ENCODE measurements at places on chromosomes 5 and 9.

DNA sequence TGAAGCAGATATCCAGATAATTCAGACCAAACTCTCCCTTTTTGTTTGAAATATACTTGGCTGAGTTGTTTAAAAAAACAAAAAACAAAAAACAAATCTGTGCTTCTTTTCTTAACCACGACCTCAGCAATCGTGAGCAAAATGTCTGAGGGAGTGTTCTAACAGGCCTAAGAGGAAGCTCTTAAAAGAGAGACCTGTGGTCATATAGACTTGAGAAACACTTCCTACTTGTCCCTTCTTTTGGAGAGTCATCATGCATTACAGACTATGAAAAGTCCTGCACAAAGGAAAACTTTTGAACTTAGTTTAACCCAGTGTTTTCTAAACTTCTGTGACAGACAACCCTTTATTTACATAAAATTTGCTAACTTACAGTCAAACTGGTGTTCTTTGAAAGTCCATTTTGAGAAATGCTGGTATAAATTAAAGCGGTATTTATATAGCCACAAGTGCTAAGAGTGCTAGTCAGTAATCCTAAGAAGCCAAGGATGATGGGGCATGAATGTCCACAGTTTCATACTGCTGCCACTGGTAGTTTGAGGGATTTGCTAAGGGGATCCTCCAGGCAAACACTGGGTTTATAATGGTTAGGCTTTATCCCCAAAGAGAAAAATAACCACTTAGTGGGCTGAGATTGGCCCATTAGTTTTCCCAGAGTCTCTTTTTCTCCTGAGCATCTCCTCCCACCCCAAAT, 199.8 kb downstream of the LRRC70 start:
- DNase-seq = no peak

- no peak for DNase-seq
These were observed 161.8 kb downstream of the PALM2AKAP2 start for GRCh38 chr9:109941771-109942170.

DNA sequence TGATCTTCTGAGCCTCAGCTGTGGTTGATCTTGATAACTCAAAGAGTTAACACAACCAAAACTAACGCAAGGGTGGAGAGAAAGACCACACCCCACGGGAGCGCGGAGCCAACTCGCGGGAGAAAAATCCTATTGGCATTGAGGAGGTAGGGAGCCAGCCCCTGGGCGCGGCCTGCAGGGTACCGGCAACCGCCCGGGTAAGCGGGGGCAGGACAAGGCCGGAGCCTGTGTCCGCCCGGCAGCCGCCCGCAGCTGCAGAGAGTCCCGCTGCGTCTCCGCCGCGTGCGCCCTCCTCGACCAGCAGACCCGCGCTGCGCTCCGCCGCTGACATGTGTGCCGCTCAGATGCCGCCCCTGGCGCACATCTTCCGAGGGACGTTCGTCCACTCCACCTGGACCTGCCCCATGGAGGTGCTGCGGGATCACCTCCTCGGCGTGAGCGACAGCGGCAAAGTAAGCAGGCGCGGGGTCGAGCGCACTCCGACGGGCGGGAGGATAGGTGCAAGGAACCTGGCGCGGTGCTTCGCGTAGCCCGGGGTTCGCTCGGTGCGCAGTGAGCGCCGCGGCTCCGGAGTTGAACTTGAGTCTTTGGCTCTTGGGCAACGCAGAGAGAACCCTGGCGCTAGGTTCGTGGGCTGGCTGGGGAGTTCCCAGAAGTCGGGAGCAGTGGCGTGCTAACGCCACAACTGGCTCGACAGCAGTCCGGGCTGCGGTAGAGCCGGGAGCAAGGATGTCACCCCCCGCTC, at the start of gene GDA:
Gene GDA, plus strand, starts transcription at position 210 of the 745 bp plus-strand sequence. Its CDS starts 120 bp downstream, at position 330.
- no peak for DNase-seq

DNA sequence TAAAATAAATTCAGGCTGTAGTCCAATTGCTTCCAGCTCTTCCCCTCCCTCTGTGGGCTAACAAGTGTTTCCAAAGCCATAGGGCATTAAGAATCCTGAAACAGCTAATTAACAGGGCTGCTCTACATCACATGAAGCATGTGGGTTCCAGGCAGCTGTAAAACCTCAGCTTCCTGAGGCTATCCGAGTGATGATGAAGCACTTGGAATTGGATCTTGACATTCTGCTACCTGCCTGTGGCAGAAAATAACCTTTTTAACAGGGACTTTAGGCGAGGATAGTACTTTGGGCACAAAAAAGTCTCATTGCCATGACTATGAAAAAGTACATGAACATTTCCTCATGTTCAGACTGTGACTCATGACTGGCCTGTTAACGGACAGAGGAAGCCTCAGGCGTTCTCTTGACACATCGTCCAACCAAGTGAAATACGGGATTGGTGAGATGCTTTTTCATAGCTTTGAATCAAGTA, 107.2 kb downstream of the PDE4D start:
- peak; percentile 64 for DNase-seq

DNA sequence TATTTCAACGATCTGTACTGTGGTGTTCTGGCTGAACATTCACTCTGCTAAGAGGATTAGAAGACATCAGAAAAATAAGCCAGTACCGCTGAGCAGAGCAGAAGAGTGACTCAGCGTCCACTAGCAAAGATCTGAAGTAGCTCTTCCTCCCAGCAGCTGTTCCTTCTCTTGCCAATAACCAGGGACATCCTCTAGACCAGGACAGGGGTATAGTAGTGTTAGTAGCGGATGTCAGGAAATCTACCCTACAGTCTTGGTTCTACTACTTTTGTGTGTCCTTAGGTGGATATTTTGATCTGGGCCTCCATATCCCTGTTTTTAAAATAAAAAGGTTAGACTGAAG, 103.6 kb downstream of the TSSK1B start:
- DNase-seq = peak; percentile 17

DNA sequence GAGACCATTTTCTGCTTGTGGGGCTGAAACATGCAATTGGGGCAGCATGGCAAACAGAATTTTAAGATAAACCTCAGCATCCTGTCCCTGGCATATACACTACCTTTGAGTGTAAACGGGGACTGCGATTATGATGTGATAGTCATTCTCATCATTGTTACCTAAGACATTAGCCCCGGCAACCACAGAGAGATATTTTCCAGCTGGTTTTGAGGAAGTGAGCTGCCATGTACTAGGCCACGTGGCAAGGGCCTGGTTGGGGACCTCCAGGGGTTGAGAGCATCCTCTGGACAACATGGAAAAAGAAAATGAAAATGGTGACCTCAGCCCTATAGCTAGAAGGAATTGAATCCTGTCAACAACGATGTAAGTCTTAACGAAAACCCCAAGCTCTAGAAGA, 623.6 kb upstream of the CDH18 start:
- no peak for DNase-seq

DNA sequence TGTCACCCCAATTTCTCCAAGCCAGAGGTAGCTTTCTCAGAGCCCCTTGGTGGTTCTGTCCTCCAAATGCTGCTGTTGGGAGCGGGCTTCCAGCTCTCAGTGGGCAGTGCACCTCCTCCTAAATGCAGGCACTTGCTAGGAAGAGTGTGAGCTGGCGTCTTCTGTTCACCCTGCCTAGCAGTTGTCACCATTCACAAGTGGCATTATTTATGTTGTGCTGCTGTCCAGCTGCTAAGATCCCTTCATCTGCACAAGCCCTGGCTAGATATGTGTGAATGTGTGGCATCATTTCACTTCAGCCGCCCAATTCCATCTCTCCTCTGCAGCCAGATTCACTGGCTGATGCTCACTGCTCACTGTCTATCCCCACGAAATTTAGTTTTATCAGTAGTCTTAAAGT, 43.7 kb downstream of the SLC36A1 start:
- no peak for DNase-seq

- DNase-seq = no peak
These were observed 255.4 kb upstream of the NFIL3 start for GRCh38 chr9:91678807-91679580.

- peak; percentile 29 for DNase-seq
These were observed 28.7 kb downstream of the ANXA1 start for GRCh38 chr9:73180403-73180802.

DNA sequence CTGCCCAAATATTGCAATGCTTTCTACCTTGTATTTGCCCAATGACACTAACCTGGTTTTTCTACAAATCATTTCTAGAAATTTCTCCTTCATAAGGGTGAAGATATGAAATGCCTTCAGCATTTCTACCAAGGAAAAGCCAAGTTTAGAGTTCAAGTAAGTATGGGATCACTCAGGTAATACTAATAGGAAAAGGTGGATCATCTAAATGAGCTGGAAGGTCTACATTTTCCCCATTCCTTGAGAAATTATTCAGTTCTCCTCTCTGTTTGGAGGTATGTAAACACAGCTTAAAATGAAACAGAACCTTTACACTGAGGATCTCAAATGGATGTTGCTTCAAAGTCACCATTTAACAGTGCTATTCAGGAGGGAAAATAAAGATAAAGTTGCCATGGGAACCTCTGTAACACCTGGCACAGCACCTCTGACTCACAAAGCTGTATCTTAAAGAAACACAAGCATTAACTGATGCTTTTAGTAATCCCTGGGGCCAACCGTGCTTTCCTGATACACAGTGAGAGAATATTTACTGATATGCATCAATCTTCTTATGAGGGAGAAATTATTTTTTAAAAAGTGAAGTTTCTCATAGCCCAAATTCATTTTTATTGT, 161.3 kb downstream of the DRD1 start:
- no peak for DNase-seq

- no peak for DNase-seq
These were observed 12.0 kb downstream of the UIMC1 start for GRCh38 chr5:176994460-176995121.

GRCh38 chr5:130759061-130759460, 406.0 kb downstream of the HINT1 start:
- no peak for DNase-seq

GRCh38 chr9:135877791-135878527, 29.4 kb downstream of the CAMSAP1 start:
- no peak for DNase-seq
